Kidney (tissue), 22 donors: ENCODE measurements at places on chromosomes 1 and 21. TPM values are rescaled to one million over a fixed set of nuclear protein-coding genes. Genes with fewer than 3 reads are reported as not detected.

GRCh38 chr1:147771226-147772125 is 11.1 kb upstream of the GJA5 start:
- H3K4me1 ChIP-seq: peaks cover 9% of the 10 kb centered on the region
- DNase-seq: no peak

GRCh38 chr21:43864313-43864961 is 586 bp upstream of the AGPAT3 start:
- no peak overlapping the region for H3K4me3 ChIP-seq
- peak; percentile 69 for DNase-seq
- peak overlapping the region; percentile 51 for H3K27ac ChIP-seq
- no peaks in the 10 kb centered on the region for H3K27me3 ChIP-seq
- peaks cover 17% of the 10 kb centered on the region for H3K4me1 ChIP-seq
- no peaks in the 10 kb centered on the region for H3K36me3 ChIP-seq

DNA sequence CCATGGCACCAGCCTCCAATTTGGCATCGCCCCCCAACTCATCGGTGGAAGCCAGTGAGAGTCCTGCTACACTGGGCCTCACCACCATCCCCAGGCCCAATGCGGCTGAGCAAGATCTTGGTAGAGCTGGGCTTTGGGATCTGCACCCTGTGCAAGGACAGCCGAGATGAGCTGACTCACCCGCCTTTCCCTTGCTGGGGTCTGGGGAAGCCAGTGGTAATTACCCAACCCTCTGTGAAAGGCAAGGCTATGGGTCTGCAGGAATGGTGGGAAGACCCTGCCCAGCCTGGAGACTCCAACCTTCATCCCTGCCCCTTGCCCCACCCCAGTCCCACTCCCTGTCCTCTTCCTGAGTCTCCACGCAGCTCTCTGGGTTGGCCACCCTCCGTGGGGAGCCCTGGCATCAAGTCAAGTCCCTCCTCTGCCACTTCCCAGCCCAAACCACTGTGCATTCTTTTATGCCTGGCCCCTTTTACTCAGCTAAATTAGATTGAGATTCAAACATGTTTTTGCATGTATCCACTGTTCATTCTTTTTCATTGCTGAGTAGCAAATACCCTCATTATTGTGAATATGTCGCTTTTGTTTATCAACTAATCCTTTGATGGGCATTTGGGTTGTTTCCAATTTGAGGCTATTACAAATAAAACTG is 8.8 kb downstream of the SMCP start:
- no peak overlapping the region for H3K4me3 ChIP-seq
- DNase-seq: no peak
- no peak overlapping the region for H3K27ac ChIP-seq
- H3K36me3 ChIP-seq: no peaks in the 10 kb centered on the region
- no peaks in the 10 kb centered on the region for H3K27me3 ChIP-seq
- H3K4me1 ChIP-seq: no peaks in the 10 kb centered on the region

DNA sequence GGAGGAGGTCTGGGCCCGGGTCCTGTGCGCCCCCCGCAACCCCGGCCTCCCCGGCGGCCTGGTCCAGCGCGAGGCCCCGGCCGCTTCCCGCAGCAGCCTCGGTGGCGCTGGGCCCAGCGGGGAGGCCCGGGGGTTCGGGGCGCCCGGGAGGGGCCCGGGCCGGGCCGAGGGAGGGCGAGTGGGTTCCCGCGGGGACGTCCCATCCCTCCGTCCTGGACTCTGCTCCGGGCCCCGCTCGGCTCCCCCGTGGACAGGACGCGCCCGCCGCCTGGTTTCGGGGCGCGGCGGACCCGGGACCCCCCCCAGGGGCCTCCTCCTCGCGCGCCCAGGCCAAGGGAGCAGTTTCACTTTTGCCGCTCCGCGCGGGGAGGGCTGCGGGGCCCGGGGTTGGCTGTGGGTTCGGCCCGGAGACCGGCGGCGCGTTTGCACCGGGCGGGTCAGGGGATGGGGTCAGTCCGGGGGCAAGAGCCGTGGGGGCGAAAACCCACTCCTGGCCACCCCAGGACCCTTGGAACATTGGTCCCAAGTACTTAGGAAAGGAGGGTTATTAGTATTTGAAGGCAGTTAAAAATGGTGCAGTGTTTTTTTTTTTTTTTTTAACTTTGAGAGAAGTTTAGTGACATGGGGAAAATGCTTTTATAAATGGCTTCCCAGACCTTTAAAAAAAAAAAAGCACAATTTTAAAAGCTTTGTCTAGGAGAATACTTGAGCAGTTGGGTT is 677 bp downstream of the AGPAT3 start:
- no peaks in the 10 kb centered on the region for H3K27me3 ChIP-seq
- no peak for DNase-seq
- peak overlapping the region; percentile 82 for H3K27ac ChIP-seq
- H3K36me3 ChIP-seq: peaks cover 2% of the 10 kb centered on the region
- H3K4me3 ChIP-seq: peak overlapping the region; percentile 57

- H3K27me3 ChIP-seq: no peaks in the 10 kb centered on the region
- H3K27ac ChIP-seq: no peak overlapping the region
- peaks cover 10% of the 10 kb centered on the region for H3K4me1 ChIP-seq
- H3K36me3 ChIP-seq: peaks cover 10% of the 10 kb centered on the region
- DNase-seq: no peak
Observed at GRCh38 chr1:22075718-22076117, 23.2 kb downstream of the CDC42 start.

DNA sequence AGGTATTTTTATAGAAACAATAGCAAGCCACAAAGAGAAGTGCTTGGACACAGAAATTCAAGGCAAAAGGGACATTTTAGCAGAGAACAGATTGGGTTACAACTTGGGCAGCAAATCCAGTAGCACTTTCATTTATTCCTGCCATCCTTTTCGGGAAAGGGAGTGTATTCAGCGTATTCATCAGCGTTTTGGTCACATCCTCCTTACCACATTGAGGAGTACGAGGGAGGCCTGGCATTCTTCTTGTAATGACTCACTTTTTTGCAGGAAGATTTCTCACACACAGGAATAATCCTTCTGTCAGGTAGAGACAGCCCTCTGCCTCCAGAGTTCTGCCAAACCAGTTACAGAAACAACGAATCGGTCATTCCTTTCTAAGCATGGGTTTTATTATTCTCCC is 18.1 kb upstream of the FAM78B start:
- H3K36me3 ChIP-seq: no peaks in the 10 kb centered on the region
- no peaks in the 10 kb centered on the region for H3K27me3 ChIP-seq
- DNase-seq: no peak
- no peaks in the 10 kb centered on the region for H3K4me1 ChIP-seq

DNA sequence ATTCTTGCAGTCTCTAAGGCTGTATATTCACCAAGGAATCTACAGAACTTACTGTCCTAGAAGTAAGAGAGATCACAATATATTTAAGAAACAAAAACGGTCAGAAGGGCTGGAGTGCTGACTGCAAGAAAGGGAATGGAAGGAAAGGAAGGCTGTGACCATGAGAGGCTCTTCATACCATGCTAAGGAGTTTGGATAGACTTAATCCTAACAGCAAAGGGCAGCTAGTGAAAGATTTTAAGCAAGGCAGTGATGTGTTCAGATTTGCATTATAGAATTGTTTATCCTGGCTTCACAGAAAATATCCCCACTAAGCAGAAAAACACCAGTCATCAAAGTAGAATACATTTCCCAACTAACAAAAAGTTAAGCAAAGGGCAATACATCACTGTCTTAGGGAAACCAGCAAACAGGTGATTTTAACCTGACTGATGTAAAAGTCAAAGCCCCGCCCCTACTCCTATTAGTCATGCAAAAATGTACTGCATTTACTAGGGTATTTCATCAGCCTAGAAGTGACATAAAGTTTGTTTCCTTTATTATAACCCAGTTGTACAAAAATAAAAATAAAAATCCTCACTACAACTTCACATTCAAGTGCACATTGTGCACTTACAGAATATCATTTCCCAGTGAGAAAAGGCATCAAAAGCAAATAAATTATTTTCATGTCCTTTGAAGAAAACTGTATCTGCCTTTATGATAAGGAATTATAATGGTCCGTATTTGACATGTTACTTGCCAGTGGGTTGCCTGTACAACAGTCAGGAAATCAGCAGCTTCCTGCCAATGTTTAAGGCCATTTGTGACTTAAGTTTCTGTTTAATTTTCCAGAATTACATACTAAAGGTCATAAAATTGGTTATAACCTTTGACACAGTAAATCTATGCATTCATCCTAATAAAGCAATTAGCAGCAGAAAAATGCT is 17.2 kb downstream of the JAK1 start:
- no peak overlapping the region for H3K4me3 ChIP-seq
- no peaks in the 10 kb centered on the region for H3K27me3 ChIP-seq
- H3K27ac ChIP-seq: no peak overlapping the region
- H3K4me1 ChIP-seq: no peaks in the 10 kb centered on the region
- no peak for DNase-seq

DNA sequence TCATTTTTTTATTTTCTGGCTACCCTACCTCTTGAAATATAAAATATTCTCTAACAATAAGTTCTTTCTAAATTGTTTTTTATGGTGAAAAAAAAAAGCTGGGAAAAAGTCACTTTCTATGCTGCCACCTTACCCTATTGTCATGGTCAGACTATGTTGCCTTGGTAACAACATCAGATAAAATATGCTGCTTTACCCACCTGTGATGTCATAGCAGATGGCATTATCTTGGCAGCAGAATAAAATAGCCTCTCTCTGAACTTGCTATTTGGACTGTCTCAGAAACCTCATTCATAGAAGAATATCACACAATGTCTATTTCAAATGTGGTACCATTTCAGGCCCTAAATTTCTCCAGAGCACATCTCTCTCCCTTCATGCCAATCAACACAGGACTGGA is 69.6 kb upstream of the SGIP1 start:
- H3K4me1 ChIP-seq: no peaks in the 10 kb centered on the region
- H3K4me3 ChIP-seq: no peak overlapping the region
- no peak for DNase-seq
- no peak overlapping the region for H3K27ac ChIP-seq
- no peaks in the 10 kb centered on the region for H3K27me3 ChIP-seq
- no peaks in the 10 kb centered on the region for H3K36me3 ChIP-seq

DNA sequence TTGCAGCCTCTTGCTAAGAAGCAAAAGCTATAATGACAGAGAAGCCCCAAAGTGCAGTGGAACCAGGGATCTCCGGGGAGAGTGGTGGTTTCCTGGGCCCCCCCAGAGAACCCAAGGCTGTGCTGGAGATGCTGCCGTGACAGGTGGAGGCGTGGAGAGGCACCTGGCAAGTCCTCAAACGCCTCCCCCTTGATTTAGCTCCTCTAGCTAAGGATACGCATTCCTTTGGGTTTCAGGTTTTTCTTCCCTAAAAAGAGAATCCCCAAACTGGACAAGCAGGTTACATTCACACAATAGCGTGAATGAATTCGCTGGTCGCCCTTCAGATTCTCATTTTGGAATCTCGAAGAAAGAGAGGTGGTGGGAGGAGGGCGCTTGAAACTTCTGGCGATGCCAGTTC is 853 bp upstream of the ATP1A1 start:
- H3K36me3 ChIP-seq: peaks cover 16% of the 10 kb centered on the region
- H3K27ac ChIP-seq: peak overlapping the region; percentile 95
- peak overlapping the region; percentile 69 for H3K4me3 ChIP-seq
- H3K27me3 ChIP-seq: no peaks in the 10 kb centered on the region
- peaks cover 5% of the 10 kb centered on the region for H3K4me1 ChIP-seq

DNA sequence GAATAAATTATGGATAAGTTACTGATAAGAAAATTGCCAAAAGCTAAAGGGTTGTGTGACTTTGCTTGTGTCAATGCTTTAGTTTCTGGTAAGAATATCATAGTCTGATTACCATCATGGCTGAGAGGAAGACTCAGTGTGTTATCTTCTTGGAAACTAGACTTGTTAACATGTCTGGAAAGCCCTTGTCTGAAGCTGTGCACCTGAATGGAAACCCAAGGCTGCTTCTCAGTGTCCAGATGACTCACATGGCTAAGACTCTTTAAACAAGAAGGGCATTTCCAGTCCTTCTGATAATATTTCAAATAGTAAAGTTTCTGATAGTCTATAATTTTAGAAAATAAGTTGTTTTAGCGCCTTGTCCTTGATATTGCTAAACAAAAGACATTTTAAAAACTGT is 1092.7 kb downstream of the PLA2G4A start:
- no peak for DNase-seq
- no peak overlapping the region for H3K4me3 ChIP-seq
- H3K27ac ChIP-seq: no peak overlapping the region
- H3K36me3 ChIP-seq: no peaks in the 10 kb centered on the region
- no peaks in the 10 kb centered on the region for H3K4me1 ChIP-seq
- H3K27me3 ChIP-seq: no peaks in the 10 kb centered on the region

DNA sequence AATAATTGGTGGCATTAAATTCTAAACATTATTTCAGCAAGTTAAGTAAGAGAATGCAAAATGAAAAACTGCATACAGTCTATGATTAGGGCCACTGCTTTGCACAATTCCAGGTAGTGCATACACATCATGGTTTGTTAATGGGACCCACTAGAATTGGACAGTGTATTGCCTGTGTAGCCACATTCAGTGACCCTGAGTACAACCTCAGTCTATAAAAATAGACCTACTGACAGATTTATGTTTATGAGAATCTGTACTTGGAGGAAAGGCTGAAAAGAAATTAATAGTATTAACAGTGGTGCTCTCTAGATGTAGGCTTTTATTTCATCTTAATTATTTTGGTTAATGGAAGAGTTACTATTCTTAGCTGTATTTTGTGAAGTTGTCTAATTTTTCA is 18.8 kb downstream of the UAP1 start:
- no peaks in the 10 kb centered on the region for H3K4me1 ChIP-seq
- no peak overlapping the region for H3K27ac ChIP-seq
- DNase-seq: no peak
- H3K36me3 ChIP-seq: peaks cover 2% of the 10 kb centered on the region

GRCh38 chr1:31532173-31532572 is 44.1 kb upstream of the TINAGL1 start:
- no peak overlapping the region for H3K4me3 ChIP-seq
- DNase-seq: no peak
- no peak overlapping the region for H3K27ac ChIP-seq
- H3K4me1 ChIP-seq: no peaks in the 10 kb centered on the region
- H3K27me3 ChIP-seq: no peaks in the 10 kb centered on the region
- no peaks in the 10 kb centered on the region for H3K36me3 ChIP-seq

GRCh38 chr1:32606565-32607371 is 43.6 kb downstream of the ZBTB8OS start:
- no peaks in the 10 kb centered on the region for H3K4me1 ChIP-seq
- no peak overlapping the region for H3K27ac ChIP-seq
- no peaks in the 10 kb centered on the region for H3K27me3 ChIP-seq
- no peak overlapping the region for H3K4me3 ChIP-seq
- no peak for DNase-seq
- H3K36me3 ChIP-seq: no peaks in the 10 kb centered on the region

- no peaks in the 10 kb centered on the region for H3K4me1 ChIP-seq
- H3K27me3 ChIP-seq: no peaks in the 10 kb centered on the region
- no peak overlapping the region for H3K27ac ChIP-seq
- H3K36me3 ChIP-seq: no peaks in the 10 kb centered on the region
- no peak for DNase-seq
- H3K4me3 ChIP-seq: no peak overlapping the region
Observed at GRCh38 chr1:206551986-206552326, 44.6 kb downstream of the RASSF5 start.

- no peaks in the 10 kb centered on the region for H3K36me3 ChIP-seq
- no peaks in the 10 kb centered on the region for H3K4me1 ChIP-seq
- peak; percentile 55 for DNase-seq
- no peak overlapping the region for H3K4me3 ChIP-seq
- H3K27me3 ChIP-seq: peaks cover 75% of the 10 kb centered on the region
Observed at GRCh38 chr1:63322944-63323864, 837 bp downstream of the FOXD3 start.

GRCh38 chr1:161805399-161806197 is 39.5 kb downstream of the ATF6 start:
- no peak overlapping the region for H3K4me3 ChIP-seq
- H3K27me3 ChIP-seq: no peaks in the 10 kb centered on the region
- no peaks in the 10 kb centered on the region for H3K4me1 ChIP-seq
- peaks cover 7% of the 10 kb centered on the region for H3K36me3 ChIP-seq

The LAD1 gene
- total RNA-seq: 72.6 TPM

The ADAM30 gene
- total RNA-seq: not detected

The ANKRD35 gene
- total RNA-seq: 1.2 TPM

The VWA5B1 gene
- total RNA-seq: 1.4 TPM

The LAMB3 gene
- 59.7 TPM for total RNA-seq

The SPRR1B gene
- total RNA-seq: not detected

The AKR7A3 gene
- total RNA-seq: 6.2 TPM

The MYOM3 gene
- total RNA-seq: 13.5 TPM
